Activated T-helper 1 cell treated with Interleukin-2 at 50 U/mL for 16 hours (primary cell): ENCODE measurements at places on chromosomes 7 and 10.

DNA sequence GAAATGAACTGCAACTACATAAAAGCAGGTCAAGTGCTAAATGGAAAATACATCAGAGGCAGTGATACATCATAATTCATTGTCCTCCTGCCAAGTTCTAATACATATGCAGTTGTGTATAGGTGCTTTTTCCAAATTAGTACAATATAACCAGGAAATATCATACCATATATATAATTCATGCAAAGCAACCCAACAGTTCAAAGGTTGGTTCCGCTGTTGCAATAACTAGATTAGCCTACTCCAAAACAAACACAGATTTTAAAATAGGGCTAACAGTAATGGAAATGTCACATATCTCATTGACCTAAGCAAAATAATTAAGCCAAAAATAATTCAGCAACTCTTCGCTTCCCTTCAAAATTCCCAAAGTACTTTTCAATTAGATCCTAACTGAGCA, 88.9 kb upstream of the NEBL start:
- no peak for DNase-seq

DNA sequence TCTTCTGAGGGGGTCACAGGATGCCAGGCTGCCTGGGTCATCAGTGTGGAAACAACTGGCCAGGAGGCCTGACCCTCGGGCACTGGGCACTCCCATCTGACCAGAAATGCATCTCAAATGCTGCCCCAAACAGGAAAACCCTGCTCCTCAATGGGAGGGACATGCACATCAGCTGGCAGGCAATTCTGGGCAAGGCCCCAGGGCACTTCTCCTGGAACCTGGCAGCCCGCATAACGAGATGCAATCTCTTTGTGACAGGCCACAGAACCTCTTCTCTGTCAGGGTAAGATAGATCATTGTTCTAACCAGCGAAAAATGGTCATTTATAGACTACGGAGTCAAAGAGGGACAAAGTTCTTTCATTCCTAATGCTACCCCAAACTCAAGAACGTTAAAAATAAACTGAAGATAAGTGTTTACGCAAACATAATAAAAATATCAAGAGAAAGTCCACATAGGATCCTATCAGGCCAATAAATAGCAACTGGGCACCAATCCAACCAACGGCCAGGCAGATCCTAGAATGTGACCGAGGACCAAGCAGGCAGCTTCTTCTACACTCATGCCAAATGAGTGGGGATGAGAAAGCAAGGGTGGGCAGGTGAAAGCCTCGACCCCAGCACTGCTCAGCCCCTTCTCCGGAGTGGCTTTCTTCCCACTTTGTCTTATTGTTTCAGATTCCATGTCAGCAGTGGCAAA, 212.3 kb downstream of the TCERG1L start:
- DNase-seq, result no peak

- no peak for DNase-seq
Observed at GRCh38 chr10:45379891-45380540, 6.0 kb downstream of the ALOX5 start.

GRCh38 chr7:10888861-10889260, 84.8 kb upstream of the PHF14 start:
- DNase-seq, result no peak

- DNase-seq, result no peak
Observed at GRCh38 chr7:73707045-73707631, 12.3 kb downstream of the STX1A start.

GRCh38 chr7:100705320-100705752, 585 bp upstream of the POP7 start:
- DNase-seq, result peak; percentile 65

DNA sequence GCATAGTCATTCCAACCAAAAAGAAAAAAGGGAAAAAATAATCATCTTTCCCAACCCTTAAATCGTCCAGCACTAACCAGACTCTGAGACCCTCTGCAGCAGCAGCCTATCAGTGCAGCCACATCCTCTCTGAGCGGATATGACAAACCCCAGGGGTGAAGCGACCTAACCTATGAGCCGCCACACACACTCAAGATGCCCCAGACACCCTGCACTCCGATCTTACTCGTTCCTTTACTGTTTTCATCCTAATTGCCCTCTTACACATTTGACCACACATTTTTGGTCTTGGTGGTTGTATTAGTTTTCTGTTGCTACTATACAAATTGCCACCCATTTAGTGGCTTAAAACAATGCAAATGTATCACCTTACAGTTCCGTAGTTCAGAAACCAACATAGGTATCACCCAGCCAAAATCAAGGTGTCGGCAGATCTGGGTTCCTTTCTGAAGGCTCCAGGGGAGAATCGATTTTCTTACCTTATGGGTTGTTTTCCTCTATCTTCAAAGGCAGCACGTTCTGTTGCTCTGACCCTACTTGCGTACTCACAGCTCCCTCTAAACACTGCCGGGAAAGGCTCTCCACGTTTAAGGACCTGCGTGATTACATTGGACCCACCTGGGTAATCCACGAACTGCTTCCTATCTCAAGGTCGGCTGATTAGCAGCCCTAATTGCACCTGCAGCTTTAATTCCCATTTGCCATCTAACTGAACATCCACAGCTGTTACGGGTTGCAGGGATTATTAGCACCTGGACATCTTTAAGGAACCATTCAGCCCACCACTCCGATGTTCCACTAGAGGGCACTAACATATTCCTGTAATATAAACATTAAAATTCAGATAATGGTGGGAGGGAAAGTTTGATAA, 37.3 kb upstream of the PRSS1 start:
- DNase-seq, result peak; percentile 4

DNA sequence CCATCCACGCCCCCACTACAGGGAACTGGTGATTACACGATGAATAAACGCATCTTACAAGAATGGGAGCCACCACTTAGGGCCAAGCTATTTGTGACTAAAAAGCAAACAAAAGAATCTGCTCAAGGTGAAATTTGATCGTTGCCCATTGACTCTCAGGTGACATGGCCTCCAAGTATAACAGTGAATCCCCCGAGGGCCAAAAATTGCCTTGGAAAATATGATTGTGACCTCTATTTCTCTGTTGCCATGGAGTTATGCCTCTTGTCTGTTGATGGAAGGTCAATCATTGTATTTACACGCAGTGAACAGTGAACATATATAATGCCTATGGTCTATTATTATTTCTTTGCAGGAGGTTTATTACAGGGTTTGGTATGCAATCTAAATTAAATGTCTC, 282.3 kb downstream of the KLF6 start:
- no peak for DNase-seq

- DNase-seq, result no peak
Observed at GRCh38 chr10:80464557-80465450, 10.7 kb downstream of the TSPAN14 start.

- no peak for DNase-seq
Observed at GRCh38 chr10:13310518-13311176, 10.8 kb upstream of the PHYH start.

DNA sequence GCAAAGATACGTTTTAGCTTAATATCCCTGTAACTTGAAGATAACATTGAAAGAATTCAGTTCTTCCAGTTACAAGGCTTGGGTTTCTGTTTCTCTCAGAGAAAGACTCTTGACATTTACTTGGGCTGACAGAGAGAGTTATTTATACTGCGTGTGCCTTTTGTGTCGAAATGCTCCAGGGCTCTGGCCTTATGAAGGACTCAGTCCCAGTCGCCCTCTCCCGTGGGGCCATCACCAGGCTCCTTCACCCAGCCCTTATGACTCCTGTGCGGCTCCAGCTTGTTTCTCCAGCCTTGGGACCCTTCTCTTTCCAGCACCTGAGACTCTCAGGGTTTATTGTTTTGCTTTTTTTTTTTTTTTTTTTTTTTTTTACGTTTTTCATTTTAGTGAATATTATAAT, 242.3 kb upstream of the DKK1 start:
- DNase-seq, result no peak

DNA sequence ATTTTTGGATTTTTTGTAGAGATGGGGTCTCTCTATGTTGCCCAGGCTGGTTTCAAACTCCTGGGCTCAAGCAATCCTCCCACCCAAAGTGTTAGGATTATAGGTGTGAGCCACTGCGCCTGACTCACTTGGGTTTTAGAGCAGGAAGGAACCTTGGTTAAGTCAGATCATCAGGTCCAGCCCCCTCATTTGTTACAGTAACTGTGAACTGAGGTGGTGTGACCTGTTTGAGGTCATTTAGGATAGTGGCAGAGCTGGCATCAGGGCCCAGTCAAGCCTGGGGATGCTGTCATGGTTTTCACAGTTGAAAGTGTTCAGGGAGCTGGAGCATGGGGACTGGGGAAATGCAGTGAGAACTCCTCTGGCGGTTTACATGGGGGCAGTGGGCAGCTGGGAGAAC, 159.6 kb downstream of the TAX1BP1 start:
- DNase-seq, result no peak

- DNase-seq, result no peak
Observed at GRCh38 chr10:97329766-97330165, 4.8 kb downstream of the FRAT2 start.

- no peak for DNase-seq
Observed at GRCh38 chr10:36766940-36767339, 358.5 kb upstream of the ANKRD30A start.

GRCh38 chr7:30351286-30351685, 66.9 kb downstream of the ZNRF2 start:
- no peak for DNase-seq

- DNase-seq, result no peak
Observed at GRCh38 chr7:50276483-50276882, 28.0 kb upstream of the IKZF1 start.

DNA sequence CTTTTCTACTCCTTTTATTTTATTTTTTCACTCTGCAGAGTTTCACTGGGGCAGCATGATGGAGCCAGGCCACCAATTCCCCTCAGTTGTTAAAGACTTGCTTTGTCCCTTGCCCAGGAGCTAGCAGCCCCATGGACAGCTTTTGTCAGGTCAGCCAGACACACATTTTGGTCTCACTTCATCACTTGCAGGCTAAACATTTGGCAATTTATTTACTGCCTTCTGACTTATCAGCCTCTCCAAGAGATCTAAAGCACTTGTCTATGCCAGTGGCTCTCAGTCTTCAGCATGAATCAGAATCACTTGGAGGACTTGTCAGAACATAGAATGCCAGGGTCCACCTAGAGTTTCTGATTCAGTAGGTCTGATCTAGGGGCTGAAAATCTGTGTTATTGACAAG, 66.4 kb upstream of the GDF10 start:
- no peak for DNase-seq

DNA sequence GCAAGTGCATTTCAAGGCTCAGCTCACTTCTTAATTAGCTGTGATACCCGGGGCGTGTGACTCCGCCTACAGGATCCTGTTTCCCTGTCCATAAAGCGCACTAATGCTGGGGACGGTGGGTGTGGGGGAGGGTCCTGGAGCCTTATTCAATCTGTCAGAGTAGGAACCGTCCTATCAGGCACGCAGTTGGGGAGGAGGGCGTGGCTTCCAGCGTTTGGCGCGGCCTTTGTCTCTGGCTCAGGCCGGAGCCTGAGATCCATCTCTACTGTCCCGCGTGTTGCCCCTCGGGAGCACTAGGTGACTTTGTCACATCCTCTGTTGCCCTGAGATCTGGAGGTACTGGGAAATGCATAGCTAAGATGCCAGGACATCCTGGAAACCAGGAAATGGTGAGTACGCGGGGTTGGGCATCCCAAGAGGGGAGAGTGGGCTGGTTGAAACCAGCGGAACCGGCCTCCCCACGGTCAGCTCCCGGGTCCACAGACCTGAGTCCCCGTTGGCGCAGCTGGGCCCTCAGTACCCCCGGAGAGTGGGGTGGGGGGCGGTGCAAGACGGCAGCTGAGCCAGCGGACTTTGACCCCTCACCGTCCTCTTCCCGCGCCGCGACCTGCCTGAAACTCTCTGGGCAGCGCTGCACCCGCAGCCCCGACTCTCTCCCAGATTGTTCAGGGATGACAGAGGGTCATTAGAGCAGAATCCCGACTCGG, 104.4 kb upstream of the ZNF92 start:
- no peak for DNase-seq

- DNase-seq, result no peak
Observed at GRCh38 chr7:131562941-131563340, 6.5 kb upstream of the PODXL start.

DNA sequence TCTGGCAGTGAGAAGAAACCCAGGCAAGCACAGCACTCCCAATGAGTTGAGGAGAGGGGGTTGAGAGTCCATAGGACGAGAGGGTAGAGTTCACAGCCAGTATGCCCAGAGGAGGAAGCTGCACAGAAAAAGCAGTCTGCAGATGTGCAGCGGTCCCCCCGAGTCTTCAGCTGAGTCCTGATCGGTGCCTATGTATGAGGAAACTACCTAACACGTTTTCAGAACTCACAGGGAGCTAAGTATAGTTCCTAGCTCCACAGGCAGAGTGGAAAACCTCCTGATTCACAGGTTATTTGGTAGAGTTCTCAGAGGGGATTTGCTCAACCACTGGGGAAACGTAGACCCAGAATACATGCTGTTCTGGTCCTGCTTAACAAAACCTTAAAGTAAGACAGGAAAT, 271.3 kb upstream of the CNTNAP2 start:
- DNase-seq, result no peak

DNA sequence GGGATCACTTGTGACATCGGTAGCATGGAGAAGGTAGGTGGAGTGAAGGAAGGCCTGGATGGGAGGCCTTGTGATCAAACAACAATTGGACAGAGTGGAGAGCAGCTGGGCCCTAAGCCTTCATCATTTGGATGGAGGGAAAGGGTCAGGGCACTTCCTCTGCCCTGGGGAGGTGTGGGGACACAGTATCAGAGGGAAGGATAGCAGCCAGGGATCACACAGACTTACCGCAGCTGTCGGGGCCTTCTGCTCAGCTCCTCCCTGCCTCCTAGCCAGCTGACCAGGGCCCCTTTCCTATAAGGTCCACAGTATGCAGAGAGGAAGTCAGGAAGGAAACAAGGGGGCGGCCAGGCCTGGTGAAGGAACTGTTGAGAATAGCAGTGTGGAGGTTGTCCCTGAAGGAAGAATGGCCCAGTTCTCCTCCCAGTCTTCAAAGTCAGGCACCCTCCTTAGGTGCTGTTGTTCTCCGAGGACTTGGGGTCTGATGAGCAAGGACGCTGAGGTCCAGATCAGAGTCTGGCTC, 62.1 kb downstream of the ABCC2 start:
- DNase-seq, result no peak

- no peak for DNase-seq
Observed at GRCh38 chr10:132826524-132827422, 40.8 kb upstream of the NKX6-2 start.

DNA sequence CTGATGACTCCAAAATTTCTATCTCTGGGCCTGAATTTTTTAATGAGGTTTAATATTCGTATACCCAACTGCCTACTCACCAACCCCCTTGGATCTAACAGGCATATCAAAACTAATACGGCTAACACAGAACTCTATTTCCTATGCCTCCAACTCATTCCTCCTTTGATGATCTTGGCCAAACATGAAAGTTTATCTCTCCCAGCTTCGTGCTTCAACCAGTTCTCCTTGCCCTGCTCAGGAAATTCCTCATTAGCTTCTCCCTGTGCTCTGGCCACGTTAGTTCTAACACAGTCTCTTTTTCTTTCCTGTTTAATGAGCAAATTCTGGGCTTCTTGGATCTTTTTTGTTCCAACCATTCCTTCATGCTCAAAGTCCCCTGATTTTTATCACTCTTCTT, 138.9 kb upstream of the PTN start:
- no peak for DNase-seq
